ENCODE measurements at places on chromosomes 2 and 18. TPM values are rescaled to one million over a fixed set of nuclear protein-coding genes. Genes with fewer than 3 reads are reported as not detected.

DSC3 gene
- polyA plus RNA-seq = 0.19 TPM

ATP6V1B1 gene
- 5.8 TPM for polyA plus RNA-seq

C2orf92 gene
- 20.9 TPM for polyA plus RNA-seq

PKP4 gene
- 135 TPM for polyA plus RNA-seq

SERPINB13 gene
- polyA plus RNA-seq = not detected

GRCh38 chr2:74227646-74228045, 29.2 kb downstream of the MTHFD2 start:
- DNase-seq = no peak

DNA sequence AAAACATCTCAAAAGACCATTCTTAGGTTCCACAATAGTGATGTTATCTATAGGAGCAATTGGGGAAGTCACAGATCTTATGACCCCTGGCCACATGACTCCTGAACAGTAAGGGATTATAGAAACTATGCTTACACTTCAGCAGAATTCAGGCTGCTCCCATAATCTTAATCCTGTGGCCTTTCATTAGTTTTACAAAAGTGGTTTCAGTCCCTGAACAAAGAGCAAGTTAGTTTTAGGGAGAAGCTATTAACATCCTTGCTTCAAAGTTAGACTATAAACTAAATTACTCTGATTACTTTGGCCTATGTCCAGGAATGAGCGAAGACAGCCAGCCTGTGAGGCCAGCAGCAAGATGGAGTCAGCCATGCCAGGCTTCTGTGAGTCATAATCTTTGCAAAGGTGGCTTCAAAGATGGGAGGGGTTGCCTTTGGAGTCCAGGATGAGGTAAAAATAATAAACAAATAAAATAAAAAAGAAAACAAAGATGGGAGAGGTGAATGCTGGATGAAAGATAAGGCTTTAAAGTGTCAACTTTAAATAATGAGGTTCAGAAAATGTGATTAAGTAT, 168.7 kb upstream of the NDUFV2 start:
- no peak for DNase-seq

DNA sequence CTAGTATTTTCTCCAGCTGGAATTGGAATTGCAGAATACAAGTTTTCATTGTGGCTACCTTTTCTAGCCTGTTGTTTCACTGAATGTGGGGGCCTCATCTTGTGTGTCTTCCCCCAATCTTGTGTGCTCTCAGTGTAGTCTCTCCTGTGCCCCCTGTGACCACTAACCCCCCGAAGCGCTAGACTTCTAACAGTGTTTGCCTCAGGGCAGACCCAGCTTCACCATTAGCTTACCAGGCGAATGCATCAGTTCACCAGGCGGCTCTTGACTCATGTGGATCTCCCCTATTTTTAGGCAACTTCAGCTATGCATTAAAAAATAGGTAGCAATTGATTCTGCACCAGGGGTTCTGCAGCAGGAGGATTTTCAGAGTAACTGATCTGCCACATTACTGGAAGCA, 376.2 kb upstream of the MEIS1 start:
- DNase-seq = no peak

DNA sequence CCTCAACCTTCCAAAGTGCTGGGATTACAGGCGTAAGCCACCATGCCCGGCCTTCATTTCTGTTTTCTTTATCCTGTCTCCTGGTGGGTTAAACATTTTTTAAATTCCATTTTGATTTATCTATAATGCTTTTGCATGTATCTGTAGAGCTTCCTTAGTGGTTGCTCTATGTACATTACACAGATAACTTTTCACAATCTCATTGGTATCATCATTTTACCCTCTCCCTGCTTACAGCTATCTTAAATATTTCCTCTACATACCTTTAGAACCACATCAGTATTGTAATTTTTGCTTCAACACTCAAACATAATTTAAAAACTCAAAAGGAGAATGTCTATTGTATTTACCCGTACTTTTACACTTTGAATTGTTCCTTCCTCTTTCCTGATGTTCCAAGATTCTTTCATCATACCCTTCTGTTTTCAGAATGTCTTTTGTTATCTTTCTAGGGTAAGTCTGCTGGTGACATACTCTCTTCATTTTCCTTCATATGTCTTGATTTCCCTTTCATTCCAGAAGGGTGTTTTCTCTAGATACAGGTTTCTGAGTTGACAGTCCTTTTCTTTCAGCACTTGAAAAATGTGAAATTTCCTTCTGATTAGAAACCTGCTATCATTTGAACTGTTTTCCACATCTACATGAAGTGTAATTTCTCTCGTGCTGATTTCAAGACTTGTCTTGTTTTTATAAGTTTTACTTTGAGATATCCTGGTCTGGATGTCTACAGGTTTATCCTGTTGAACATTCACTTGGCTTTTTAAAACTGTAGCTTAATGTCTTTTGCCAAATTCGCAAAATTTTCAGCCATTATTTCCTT, 21.9 kb downstream of the PPP3R1 start:
- no peak for DNase-seq

GRCh38 chr2:197450465-197450864, 2.9 kb upstream of the COQ10B start:
- peak; percentile 50 for DNase-seq

- DNase-seq = no peak
These were observed 39.4 kb downstream of the SCTR start for GRCh38 chr2:119484834-119485233.

DNA sequence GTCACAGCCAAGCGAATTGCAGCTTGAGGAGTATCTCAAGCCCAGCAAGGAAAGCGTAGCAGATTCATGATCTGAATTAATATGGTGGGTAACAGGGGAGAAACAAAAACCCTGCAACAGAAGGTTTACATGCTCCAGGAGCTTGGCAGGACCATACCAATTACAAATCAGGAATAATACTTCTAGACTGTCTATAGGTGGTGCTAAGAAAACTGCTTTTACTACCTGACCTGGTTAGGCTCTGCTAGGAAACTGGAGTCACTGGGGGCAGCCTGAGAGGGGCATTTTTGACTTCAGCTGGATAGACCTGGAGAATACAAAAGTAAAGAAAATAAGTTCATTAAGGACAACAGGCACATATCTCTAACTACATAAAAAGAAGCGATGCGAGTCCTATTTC, 24.6 kb upstream of the SPOPL start:
- no peak for DNase-seq

DNA sequence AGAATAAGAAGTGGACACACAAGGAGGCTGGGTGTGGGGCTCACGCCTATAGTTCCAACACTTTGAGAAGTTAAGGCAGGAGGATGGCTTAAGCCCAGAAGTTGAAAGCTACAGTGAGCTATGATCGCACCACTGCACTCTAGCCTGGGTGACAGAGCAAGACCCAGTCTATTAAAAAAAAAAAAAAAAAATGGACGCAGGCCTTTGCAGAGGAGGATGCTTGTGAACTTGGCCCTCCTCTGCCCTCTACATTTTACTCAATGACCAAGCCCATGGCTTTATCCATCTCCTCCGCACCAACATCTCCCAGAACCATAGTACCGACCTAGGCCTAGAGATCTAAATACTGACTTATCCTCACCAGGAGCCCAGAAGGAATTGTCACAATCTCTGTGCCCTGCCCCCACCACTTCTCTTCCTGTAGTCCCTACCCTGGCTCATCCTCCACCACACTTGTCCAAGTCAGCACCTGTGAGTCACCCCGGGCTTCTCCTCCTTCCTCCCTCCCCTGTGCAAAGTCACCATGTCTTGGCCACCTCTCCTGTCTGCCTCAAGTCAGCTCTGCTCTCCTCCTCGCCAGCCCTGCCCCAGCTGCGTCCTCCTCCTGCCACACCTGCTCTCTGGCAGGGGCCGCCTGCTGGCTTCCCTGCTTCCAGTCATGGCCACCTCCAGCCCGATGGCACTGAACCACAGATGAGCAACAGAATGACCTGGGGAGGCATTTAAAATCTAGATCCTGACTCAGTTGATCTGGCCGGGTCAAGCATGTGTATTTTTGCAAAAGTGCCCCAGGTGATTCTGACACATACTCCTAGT, 35.8 kb upstream of the ASPRV1 start:
- no peak for DNase-seq

GRCh38 chr2:101330253-101330933, 21.9 kb upstream of the RNF149 start:
- DNase-seq = no peak

DNA sequence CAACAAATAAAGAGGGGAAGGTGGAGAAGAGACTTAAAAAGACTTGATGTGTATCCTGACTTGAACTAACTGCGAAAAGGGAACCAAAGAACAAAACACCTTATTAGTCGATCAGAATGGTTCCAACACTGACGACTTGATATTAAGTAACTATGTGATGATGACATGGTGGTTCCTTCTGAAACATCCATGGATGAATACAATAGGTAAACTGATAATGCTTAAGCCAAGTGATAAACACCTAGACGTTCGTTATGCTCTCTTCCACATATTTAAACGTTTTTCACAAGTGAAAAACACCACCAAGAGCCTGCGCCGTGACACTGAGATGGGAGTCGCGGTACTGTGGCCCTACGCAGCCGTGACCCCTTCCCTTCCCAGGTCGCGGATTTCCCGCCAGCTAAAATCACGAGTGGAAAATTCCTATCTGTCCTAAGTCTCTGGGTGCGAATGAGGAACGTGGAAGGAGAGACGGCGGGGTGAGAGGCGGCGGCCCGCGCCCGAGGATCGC, 797 bp downstream of the TTC32 start:
- DNase-seq = no peak

DNA sequence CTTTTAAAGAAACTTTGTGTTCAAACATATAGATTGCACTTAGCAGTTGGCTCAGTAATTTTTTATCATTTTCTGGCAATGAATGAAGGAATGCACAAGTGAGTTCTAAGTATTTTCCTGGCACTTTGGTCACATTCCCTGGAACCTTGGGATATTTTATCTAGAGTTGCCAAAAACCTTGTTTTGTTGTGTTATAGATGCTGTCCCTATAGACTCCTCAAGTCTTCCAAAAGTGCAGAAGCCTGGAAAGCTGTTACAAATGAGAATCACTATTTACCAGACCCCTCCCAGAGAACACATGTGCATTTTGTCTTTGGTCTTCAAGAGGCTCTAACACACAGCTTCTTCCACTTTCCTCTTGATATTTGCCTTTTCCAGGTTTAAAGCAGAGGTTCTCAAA, 108.3 kb downstream of the RND3 start:
- no peak for DNase-seq

GRCh38 chr2:84781942-84782716, 98.8 kb downstream of the TRABD2A start:
- no peak for DNase-seq

- DNase-seq = no peak
These were observed 796 bp upstream of the DYSF start for GRCh38 chr2:71452565-71452964.

DNA sequence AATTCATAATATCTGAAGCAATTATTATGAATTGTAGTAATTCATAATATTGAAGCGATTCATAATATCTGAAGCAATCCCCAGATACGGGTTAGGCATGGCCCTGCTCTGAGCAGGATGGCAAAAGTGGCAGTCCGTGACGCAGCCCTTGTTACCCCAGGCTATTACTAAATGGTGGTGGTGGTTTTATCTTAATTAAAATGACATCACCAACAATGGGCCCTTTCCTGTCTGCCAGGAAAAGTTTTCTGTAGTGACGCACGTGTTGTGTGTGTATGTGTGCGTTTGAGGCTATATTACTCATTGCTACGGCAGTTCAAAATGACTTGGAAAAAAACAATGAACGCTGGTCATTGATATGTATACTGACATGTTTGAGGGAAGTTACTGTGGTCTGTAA, 10.6 kb upstream of the MOCOS start:
- no peak for DNase-seq
